Glutamatergic neuron (in vitro differentiated cells): ENCODE measurements at places on chromosomes 4 and X. TPM values are rescaled to one million over a fixed set of nuclear protein-coding genes. Genes with fewer than 3 reads are reported as not detected.

CT83 gene
- not detected for total RNA-seq

DUX4 gene
- 1.2 TPM for total RNA-seq

RAB41 gene
- not detected for total RNA-seq

ZNF280C gene
- total RNA-seq: 13.0 TPM

PKD2 gene
- 20.7 TPM for total RNA-seq

LRCH2 gene
- total RNA-seq: 24.2 TPM

RHOH gene
- total RNA-seq: not detected

LRP2BP gene
- total RNA-seq: 1.1 TPM

MRFAP1 gene
- 226 TPM for total RNA-seq
